ENCODE measurements at places on chromosomes 1 and 21. TPM values are rescaled to one million over a fixed set of nuclear protein-coding genes. Genes with fewer than 3 reads are reported as not detected.

The CYP4A22 gene
- total RNA-seq: not detected

The PRAMEF26 gene
- not detected for total RNA-seq

The IGFN1 gene
- total RNA-seq: 0.82 TPM

The ELF3 gene
- 288 TPM for total RNA-seq

The DENND1B gene
- total RNA-seq: 2.8 TPM

The LCE3E gene
- total RNA-seq: not detected

The ALG14 gene
- 7.3 TPM for total RNA-seq

The GJC2 gene
- 0.64 TPM for total RNA-seq

The KCNE2 gene
- total RNA-seq: not detected

The KANK4 gene
- 0.65 TPM for total RNA-seq

The LCE2C gene
- not detected for total RNA-seq

The BSDC1 gene
- total RNA-seq: 22.3 TPM

The TNFAIP8L2 gene
- not detected for total RNA-seq

The OR2L13 gene
- total RNA-seq: not detected

The TTC22 gene
- not detected for total RNA-seq

The G0S2 gene
- 3.0 TPM for total RNA-seq

The S100B gene
- not detected for total RNA-seq

The SPRR4 gene
- not detected for total RNA-seq

The SELL gene
- 0.20 TPM for total RNA-seq

The HES3 gene
- total RNA-seq: not detected

The FAM163A gene
- not detected for total RNA-seq

The UBE2U gene
- not detected for total RNA-seq

All from A549 treated with CORT108297 at 1 μM for 4 hours (cell line).